D341Med (cell line): ENCODE measurements at places on chromosomes 4 and X.

GRCh38 chr4:107037199-107037584 lies 1.1 kb upstream of the DKK2 start:
- peak; percentile 75 for DNase-seq

DNA sequence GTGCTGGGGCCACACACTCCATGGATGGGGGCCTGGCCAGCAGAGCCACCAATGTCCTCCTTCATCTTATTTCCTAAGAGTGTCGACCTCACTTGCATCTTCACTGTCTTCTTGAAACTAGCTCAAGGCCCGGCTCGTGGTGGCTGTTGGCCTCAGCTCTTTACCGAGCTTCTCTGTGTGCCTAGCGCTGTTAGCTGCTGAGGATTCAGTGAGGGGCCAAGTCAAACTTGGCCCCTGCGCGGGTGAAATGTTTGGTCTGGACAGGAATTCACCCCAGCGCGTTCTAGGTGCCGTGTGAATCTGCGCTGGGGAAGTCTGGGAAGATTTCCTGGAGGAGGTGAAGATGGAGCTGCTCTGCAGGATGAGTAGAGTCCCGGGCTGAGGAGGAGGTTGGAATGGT lies 8.5 kb downstream of the SORCS2 start:
- DNase-seq = no peak

- no peak for DNase-seq
These were observed 5.0 kb downstream of the MSMO1 start for GRCh38 chr4:165332502-165332901.

- DNase-seq = no peak
These were observed 1452.6 kb downstream of the PCDH7 start for GRCh38 chr4:32172761-32173160.

GRCh38 chr4:184460499-184461285 lies 13.7 kb downstream of the IRF2 start:
- DNase-seq = no peak

DNA sequence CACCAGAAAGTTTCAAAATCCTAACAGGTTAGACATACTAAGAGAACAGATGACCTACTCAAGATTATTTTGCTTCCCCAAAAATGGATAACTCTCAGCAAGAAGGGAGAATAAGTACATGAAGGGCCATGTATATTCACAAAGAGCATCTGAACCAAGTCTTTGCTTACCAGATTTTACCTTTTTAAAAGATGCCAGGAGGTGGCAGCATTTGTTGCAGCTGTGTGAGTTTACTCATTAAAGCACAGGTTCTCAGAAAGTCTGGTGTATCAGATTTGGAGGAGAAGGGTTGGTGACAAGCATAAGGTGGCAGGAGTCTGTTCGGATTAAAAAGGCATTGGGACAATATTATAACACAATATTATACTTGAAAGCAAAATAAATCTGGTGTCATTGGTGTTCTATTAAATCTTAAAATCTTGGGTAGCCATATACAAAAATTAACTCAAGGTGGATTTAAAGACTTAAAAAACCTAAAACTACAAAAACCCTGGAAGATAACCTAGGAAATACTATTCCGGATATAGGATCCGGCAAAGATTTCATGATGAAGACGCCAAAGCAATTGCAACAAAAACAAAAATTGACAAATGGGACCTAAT lies 51.3 kb upstream of the NFKB1 start:
- DNase-seq = peak; percentile 54
